ENCODE measurements at places on chromosomes 7 and 10.

- DNase-seq = no peak
Measured at GRCh38 chr7:98165827-98166667, 45.2 kb upstream of the BHLHA15 start.

DNA sequence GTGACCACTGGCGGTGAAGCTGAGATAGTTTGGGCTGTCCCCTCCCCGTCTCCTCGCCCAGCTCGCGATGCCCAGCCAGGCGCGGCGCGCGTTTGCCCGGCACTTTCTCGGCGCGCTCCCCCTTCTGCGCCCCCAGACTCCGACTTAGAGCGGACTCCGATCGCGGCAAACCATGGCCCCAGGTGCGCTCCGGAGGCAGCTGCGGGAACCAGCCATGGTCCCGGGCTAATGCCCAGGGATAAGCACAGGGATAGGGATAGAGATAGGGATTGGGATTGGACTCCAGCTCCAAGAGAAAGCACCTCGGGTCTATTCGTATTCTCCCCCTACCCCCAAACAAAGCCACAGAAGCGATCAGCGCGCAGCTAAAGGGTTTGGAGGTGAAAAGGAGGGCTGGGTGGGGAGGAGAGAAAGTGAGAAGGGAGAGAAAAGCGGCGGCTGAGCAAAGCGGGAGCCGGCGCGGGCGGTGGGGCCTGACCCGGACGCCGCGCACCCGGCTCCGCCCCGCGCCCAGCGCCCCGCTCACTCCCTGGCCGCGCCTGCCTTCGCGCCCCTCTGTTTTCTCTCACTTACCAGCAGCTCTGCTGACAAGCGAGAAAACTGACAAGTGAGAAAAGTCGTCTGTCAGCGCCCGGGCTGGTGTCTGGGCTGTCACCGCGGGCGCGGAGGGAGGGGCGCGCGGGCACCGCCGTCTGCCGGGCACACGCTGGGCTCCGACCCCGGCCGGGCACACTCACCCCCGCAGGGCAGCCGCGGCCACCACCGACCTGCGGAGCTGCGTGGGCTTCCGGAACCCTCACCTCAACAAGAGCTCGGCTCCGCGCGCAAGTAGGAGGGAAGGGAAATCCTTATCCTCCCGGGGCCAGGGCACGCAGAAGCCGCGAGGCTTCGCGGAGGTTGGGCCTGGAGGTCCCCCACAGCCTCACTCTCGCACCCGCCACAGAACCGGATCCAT is at the start of gene PDE1C:
PDE1C (minus strand) TSS at position 2 of the 955 bp plus-strand sequence.
- DNase-seq = no peak

GRCh38 chr7:75572396-75572795 is 80.3 kb downstream of the SPDYE5 start:
- DNase-seq = no peak

DNA sequence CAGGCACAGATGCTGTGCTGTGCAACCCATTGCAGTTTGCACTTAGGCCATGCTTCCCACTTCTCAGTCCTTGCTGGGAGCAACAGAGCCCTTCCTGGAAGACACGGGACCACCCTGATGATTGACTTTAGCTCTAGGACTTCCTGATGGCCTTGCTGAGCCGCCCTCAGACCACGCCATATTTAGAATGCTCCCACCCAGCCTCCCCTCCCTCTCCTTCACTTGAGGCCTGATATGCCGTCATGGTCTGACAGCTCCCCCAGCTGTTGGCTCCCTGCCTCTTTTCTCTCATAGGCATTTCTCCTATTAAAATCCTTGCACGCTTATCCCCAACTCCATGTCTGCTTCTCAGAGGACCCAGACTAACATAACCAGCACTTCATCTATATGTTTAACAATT is 29.4 kb upstream of the GATAD1 start:
- DNase-seq = no peak

GRCh38 chr7:157310676-157311185 is 26.1 kb upstream of the DNAJB6 start:
- DNase-seq = no peak

DNA sequence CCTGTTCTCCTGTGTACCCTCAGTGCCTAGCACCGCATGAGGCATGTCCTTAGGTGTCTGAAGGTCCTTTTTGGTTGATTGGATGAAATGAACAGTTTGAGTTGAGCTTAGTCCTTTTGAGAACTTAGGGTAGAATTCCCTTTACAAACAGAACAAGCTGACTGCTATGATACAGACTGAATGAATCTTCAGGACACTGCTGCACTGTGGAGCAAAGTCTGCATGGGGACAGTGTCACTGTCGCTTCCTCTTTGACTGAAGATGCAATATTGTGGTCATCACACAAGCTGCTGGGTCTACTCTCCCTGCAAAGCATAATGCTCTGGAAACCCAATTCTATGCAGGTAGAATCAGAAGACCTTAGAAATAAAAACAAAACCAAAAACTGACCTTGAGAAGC is 8.6 kb upstream of the PLAU start:
- no peak for DNase-seq

Data from right renal cortex interstitium (tissue), 3 donors.